Cardiac muscle cell (in vitro differentiated cells and primary cell): ENCODE measurements at places on chromosomes 11 and 22.

- no peaks in the 10 kb centered on the region for H3K4me1 ChIP-seq
- DNase-seq = no peak
- H3K27ac ChIP-seq = no peak overlapping the region
- H3K36me3 ChIP-seq = peaks cover 7% of the 10 kb centered on the region
Observed at GRCh38 chr11:124640666-124641065, 18.0 kb downstream of the TBRG1 start.

DNA sequence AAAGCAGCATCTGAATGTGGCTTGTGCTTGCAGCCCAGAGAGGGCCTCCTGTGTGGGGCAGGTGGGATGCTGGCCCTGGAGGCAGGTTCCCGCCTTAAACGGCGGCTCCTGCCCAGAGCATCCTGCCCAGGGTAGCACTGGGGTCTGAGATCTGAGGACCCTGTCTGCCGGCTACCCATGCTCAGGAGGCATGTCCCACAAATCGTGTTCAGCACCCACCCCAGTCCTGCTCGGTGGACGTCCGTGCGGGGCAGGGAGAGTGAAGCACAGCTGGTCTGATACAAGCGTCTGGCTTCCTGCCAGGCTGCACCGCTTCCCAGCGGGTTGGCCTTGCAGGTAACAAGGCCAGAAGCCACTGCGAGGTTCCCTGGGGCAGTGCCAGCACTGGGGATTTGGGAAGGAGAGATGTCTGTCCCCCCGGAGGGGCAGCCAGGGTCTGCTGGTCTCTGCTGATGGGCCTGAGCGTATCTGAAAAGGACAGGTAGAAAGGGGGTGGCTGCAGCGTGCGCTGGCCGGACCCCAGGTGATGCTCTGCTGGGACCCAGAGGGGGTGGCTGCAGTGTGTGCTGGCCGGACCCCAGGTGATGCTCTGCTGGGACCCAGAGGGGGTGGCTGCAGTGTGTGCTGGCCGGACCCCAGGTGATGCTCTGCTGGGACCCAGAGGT is 3.6 kb downstream of the TRABD start:
- peaks cover 31% of the 10 kb centered on the region for H3K4me1 ChIP-seq
- H3K27ac ChIP-seq = peak overlapping the region; percentile 93
- no peaks in the 10 kb centered on the region for H3K36me3 ChIP-seq
- no peaks in the 10 kb centered on the region for H3K27me3 ChIP-seq
- DNase-seq = no peak
- H3K4me3 ChIP-seq = no peak overlapping the region

GRCh38 chr11:45683271-45684058 is 18.0 kb upstream of the CHST1 start:
- peaks cover 29% of the 10 kb centered on the region for H3K4me1 ChIP-seq
- no peak overlapping the region for H3K4me3 ChIP-seq
- no peak overlapping the region for H3K27ac ChIP-seq
- peak; percentile 19 for DNase-seq
- H3K27me3 ChIP-seq = peaks cover 36% of the 10 kb centered on the region
- H3K36me3 ChIP-seq = no peaks in the 10 kb centered on the region

DNA sequence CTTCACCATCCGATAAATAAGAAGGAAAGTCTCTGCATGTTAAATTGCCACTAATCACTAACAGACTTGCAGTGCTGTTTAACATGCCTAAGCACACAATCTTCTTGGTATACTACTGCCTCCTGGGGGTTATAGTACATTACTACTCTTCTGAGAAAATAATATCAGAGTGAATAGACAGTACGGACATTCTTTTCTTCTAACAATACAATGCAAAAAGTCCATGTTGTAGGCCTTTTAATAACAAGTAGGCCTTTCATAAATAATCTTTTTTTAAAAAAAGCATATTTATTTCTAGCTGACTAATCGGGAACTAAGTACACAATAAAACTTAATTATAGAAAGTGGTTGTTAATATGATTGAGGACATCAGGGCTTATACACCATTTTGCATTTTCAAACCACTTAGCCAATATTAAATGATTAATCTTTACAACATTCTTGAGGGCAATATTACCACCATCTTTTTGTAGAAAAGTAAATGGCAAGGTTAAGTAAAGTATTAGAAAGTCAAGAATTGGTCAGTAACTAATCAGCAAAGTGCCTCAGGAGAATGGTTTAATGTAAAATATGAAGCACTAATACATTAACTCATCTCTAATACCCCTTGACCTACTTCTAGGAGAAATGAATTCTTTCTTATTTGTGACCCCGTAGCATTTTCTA is 84.7 kb downstream of the TTC28 start:
- no peak overlapping the region for H3K4me3 ChIP-seq
- H3K4me1 ChIP-seq = peaks cover 4% of the 10 kb centered on the region
- H3K27me3 ChIP-seq = no peaks in the 10 kb centered on the region
- no peak overlapping the region for H3K27ac ChIP-seq
- no peaks in the 10 kb centered on the region for H3K36me3 ChIP-seq
- DNase-seq = peak; percentile 73

DNA sequence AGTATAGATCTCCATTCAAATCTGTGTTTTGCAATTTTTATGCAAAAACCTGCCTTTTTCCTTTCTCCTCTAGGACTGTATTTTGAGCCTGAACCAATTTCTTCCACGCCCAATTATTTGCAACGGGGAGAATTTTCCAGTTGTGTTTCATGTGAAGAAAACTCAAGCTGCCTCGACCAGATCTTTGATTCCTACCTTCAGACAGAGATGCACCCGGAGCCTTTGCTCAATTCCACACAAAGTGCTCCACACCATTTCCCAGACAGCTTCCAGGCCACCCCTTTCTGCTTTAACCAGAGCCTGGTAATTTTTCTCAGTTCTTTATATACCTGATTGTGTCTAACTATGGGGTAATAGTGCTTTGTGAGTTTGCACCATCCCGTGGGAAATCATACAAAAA is 8.0 kb downstream of the POU2AF3 start:
- no peak overlapping the region for H3K4me3 ChIP-seq
- no peaks in the 10 kb centered on the region for H3K4me1 ChIP-seq
- no peaks in the 10 kb centered on the region for H3K36me3 ChIP-seq
- H3K27me3 ChIP-seq = peaks cover 15% of the 10 kb centered on the region

GRCh38 chr11:125569915-125570621 is 791 bp downstream of the EI24 start:
- peak overlapping the region; percentile 75 for H3K4me3 ChIP-seq
- H3K27ac ChIP-seq = peak overlapping the region; percentile 73
- H3K4me1 ChIP-seq = no peaks in the 10 kb centered on the region
